NCI-H510A (cell line): ENCODE measurements at places on chromosomes 12 and 14.

DNA sequence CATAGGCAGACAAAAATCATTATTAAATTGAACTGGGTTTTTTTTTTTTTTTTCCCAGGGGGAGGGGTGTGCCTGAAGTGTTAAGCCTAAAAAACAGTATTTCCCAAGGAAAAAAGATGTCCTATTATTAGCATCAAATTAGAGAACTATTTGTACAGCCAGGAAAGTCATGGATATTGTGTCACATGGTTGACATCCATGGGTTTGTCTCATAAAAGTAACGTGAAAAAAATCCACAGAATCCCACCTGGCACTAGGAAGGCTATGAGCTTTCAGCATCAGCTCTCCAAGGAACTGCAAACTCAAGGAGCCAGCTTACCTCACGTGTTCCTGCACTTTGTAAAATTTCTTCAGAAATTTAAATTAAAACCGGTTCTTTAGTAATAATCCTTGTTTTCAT, 69.1 kb upstream of the EGLN3 start:
- DNase-seq = no peak

DNA sequence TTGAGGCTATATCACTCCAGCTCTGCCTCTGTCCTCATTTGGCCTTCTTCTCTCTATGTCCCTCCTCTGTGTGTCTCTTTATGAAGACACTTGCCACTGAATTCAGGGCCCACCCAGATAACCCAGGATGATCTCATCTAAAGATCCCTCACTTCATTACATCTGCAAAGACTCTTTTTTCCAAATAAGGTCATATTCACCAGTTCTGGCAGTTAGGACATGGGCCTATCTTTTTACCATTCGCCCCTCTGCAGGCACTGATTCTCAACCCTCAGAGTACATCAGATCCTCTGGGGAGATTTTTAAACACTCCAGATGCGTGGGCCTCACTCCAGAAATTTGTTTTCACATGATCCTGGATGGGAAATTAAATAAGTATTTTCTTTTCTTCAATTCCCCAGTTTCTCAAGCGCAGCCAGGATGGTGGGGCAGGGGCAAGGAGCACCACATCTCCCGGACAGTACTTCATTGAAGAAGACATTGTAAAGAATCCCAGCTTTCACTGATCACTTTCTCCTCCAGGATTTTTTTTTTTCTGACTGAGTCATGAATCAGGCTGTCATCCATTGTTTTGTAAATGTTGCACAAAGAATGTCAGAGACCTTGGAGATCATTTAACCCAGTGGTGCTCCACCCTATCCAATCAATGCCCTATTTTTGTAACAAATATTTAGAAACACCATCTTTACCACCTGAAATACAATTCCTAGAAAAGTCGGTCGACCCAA, 27.4 kb downstream of the CRACR2A start:
- DNase-seq = no peak

GRCh38 chr14:55834390-55834789, 254.4 kb downstream of the KTN1 start:
- DNase-seq = no peak

DNA sequence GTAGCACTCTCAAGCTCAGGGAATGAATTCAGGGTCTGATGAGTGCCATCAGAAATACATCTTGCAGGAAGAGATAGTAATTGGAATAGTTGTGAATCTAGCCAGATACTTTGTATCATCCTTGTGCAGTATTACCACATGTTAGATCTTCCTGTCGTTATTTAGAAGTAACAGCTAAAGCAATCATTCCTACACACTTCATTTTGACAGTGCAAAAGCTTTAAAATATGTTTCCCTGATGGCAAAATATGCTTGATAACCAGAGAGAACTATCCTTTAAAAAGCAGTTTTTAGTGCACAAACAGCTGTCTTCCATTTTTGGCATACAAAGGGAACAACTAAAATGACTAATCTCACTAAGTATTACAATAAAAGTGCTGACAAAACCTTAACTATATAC, 149.5 kb upstream of the SLC38A2 start:
- no peak for DNase-seq

GRCh38 chr12:13116259-13116658, 12.8 kb upstream of the GSG1 start:
- no peak for DNase-seq
